HFF-Myc (cell line): ENCODE measurements at places on chromosomes 2 and 18.

DNA sequence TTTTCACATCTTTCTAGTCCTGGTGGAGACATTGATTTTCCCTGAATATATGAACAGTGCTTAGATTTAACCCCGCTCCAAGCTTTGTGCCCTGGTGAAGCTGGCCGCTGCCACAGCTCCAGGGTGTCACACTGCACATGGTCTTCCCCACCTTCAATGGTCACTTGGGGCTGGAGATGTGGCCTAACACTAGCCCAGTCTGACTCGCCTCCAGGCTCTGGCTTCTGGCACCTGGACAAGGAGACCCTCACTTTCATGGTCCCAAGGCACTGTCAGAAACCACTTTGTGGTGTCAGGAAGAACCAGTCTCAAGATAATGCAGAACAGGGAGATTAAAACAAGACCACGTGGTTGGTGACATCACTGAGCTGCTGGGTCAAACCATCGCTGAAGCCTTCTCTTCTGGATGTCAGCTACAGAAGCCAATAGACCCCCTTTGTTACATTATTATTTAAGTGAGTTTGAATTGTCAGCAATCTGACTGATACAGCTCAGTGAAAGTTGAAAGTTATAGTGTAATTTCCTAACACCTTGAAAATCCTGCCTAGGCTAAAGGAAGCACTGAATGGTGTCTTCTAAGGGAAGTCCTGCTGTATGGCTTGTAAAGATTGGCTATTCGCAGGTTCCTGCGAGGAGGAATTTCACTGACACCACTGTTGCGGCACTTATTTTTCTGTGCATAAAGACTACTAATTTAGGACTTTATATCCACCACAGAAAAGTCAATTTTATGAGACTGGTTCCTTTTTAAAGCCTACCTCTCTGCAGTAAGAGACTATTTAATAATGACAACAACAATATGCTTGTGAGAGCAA is 55.0 kb upstream of the CTDP1 start:
- no peak for DNase-seq

DNA sequence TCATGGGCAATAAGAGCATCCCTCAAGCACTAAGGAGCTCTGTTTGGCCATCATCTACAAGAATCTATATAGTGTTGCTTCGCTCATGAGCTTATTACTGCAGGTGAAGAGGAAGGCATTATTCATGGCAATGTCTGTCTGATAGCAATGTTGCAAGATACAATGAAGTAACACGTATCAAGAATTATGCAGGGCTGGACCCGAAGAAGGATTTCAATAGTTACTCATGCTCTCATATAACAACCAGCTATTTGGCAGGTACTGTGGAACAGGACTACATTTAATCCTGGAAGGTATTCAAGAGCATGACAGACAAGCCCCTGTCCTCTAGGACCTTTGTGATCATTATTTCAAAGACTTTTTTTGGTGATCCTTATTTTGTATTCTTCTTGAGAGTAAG is 109.6 kb downstream of the LAMA3 start:
- DNase-seq = no peak

GRCh38 chr2:151204756-151205155 is 56.9 kb downstream of the RBM43 start:
- no peak for DNase-seq

- DNase-seq = no peak
Measured at GRCh38 chr2:126703311-126703710, 47.4 kb downstream of the GYPC start.

GRCh38 chr2:38125842-38126241 is 49.9 kb upstream of the CYP1B1 start:
- DNase-seq = no peak

- no peak for DNase-seq
Measured at GRCh38 chr2:133713049-133713580, 144.9 kb upstream of the NCKAP5 start.

- no peak for DNase-seq
Measured at GRCh38 chr2:106843910-106844250, 42.1 kb downstream of the ST6GAL2 start.

GRCh38 chr18:25147877-25148488 is 204.0 kb downstream of the ZNF521 start:
- no peak for DNase-seq

- DNase-seq = no peak
Measured at GRCh38 chr2:3142961-3143571, 234.6 kb downstream of the EIPR1 start.
